ENCODE measurements at places on chromosomes 1 and 21. TPM values are rescaled to one million over a fixed set of nuclear protein-coding genes. Genes with fewer than 3 reads are reported as not detected.

Gene UBL4B
- not detected for total RNA-seq

Gene DCDC2B
- not detected for total RNA-seq

Gene FMO3
- not detected for total RNA-seq

Gene TMPRSS15
- not detected for total RNA-seq

Gene KLHL20
- total RNA-seq = 24.5 TPM

All from myometrial cell (primary cell).